SW480 (cell line): ENCODE measurements at places on chromosomes 5 and 9.

GRCh38 chr5:8493176-8493575 is 624.2 kb downstream of the MTRR start:
- no peak for DNase-seq

DNA sequence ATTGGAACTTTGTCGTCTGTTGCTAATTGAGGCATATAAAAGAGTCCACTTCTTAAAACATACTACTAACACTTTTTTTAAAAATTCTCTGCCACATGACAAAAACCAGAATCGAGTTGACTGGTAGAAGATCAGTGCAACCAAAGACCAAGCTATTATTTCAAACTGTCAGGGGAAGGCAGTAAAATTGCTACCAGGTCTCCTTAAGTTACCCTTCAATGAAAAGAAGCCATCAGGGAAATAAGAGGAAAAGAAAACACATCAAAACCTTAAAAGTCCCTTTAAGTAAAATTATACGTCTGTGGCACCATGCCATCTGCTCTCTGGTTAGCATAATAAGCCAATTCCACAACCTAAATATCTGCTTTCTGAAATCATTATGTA is 9.6 kb downstream of the ZNF608 start:
- no peak for DNase-seq

DNA sequence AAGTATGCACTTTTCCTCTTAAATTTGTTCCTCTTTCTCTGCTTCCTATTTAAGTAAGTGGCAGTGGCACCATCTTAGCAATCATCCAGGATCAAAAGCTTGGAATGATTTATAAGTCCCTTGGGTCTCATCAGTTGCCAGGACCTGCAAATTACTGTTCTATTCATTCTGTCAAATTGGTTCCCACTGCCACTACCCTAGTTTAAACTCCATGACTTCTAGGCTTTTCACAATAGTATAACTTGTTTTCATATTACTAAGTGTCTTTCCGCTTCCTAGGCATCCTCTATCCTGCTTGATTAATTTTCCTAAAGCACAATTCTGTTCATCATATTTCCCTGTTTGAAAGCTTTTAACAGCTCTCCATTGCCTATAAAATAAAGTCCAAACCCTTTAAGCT is 363.9 kb upstream of the MEF2C start:
- no peak for DNase-seq

DNA sequence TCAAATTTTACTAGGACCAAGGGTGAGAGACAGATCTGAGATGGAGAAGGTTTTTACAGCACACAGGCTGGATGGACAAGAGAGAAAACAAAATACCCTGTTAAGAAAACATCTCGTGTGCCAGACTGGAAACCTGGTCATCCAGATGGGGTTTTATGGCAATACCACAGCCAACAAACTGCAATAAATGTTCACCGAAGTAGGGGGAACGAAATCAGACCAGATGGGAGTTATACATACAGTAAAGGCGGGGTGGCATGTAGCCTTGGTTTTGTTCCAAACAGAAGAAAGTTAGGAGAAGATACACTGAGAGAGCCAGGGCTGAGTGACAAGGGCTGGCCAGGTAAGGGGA is 63.3 kb downstream of the DCP2 start:
- DNase-seq: no peak

GRCh38 chr5:99019254-99019653 is 90.4 kb upstream of the CHD1 start:
- no peak for DNase-seq

DNA sequence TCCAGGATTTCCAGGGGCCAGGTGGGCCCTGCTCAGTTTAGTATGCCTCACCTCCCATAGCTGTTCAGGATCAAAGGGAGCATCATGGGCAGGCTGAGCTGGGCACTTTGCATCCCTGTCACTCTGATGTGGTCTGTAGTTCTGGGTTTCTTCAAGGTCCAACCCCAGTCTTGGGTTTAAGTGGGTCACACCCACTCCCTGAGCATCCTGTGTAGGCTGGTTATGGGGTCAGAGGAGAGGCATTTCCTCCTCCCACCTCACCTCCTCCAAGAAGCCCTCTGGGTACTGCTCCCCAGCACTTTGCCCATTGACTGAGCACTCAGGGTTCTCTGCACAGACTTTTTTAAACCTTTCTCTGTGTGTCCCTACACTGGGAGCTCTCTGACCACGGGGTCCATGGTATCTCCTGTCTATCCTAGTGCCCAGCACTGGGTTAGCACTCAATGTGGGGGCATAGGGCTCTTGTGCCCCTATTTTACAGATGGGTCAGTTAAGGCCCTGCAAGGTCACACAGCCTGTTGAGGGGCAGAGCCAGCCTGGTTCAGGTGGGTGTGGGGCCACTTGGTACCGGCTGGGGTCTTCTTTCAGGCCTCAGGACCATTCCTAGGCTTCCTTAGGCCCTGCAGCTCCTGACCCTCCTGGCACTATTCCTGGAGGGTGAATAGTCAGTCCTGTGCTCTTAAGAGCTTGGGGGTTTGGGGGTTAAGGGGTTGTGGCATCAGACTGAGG is 19.0 kb downstream of the CXXC5 start:
- peak; percentile 86 for DNase-seq

DNA sequence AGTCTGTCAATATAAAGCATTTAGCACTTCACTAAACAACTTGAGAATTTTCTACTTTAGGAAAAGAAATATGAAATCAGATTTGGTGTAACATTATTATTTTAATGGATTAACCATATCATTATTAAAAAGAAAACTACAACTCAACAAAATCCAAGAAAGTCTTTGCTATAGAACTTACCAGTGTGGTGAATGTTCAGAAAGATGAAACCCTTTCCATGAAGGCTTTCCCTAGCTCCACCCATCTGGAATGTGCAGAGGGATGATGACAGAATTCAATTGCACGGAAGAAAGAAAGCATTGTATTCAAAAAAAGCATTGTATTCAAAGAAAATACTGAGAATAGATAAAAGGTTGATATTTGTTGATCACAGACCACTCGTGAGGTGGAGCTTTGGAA is 328.6 kb upstream of the NUDT12 start:
- DNase-seq: peak; percentile 22

GRCh38 chr5:129112295-129112694 is 17.7 kb downstream of the ISOC1 start:
- no peak for DNase-seq

DNA sequence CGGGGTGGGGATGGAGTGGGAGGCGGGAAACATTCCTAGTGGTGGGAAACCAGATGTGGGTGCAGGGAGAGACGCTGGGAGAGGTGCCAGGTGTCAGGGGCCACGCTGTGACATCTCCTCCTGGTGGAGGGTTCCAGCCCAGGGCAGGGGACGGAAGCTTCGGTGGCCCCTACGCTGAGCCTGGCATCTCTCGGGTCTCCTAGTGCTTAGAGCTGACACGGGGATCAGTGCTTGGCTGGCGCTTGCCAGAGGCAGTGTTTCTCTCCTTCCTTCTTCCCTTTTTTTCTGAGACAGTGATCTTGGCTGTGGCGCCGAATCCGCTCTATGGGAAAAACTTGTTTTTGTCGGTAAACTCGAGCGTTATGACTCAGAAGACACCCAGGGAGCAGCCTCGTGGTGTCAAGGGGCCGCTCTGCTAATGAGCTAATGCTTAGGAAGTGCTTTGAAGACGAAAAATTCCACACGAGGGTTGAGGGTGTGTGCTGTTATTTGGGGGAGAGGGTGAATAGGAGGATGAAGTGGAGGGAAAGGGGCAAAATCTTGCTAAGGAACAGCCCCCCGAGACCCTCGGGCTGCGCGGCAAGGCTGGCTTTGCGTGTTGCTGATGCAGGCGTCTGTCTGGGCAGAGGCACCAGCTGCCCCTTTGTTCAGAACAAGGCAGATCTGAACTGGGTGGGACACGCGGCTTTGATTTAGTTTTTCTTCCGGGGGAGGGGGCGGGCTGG is 20.4 kb upstream of the IER5L start:
- no peak for DNase-seq

DNA sequence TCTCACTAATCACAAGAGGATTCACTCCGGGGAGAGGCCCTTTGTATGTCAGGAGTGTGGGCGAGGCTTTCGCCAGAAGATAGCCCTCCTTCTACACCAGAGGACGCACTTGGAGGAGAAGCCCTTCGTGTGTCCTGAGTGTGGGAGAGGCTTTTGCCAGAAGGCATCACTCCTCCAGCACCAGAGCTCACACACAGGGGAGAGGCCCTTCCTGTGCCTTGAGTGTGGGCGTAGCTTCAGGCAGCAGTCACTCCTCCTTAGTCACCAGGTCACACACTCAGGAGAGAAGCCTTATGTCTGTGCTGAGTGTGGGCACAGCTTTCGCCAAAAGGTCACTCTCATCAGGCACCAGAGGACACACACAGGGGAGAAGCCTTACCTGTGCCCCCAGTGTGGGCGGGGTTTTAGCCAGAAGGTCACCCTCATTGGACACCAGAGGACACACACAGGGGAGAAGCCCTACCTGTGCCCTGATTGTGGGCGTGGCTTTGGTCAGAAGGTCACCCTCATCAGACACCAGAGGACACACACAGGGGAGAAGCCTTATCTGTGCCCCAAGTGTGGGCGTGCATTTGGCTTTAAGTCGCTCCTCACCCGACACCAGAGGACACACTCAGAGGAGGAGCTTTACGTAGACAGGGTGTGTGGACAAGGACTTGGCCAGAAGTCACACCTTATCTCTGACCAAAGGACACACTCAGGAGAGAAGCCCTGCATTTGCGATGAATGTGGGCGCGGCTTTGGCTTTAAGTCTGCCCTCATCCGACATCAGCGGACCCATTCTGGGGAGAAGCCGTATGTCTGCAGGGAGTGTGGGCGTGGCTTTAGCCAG is 27.8 kb downstream of the NUTM2F start:
- no peak for DNase-seq

- DNase-seq: no peak
Measured at GRCh38 chr5:170468633-170469285, 35.1 kb upstream of the KCNIP1 start.

GRCh38 chr9:9563817-9564216 is 1049.0 kb downstream of the PTPRD start:
- no peak for DNase-seq

DNA sequence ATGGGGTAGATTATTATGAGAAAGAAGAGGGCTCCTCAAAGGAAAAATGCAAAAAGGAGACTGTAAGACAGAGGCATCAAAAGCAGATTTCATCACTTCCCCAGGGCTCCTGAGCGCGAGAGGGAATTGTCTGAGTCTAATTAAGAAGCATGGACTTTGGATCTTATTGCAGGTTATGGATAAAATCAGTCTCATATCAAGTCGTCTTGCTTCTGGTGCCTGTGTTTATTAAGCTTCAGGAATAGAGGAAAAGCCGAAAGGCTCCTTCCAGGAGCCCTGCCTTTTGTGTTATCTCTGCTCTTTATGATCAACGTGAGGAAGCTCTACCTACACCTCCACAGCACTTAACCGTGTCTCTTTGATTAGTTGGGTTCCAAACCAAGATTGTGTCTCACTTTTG is 25.0 kb upstream of the SEMA5A start:
- no peak for DNase-seq

DNA sequence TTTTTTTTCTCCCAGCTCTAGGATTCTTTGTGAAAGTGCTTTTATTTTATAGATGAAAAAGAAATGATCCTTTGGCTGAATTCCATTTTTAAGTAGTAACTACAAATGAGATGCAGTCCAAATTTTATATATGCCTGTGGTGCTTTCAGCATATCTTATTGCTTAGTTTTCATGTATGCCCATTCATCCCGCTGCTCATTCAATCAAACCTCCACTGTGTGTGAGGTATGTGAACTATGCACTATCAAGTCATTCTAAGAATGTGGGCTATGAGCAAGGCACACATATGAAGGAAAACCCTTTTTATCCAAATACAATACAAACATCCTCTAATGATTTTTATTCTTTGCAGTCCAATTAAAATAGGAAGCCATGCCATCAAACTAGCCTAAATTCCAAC is 1069.1 kb upstream of the DMAC1 start:
- DNase-seq: no peak
